Stimulated activated CD4-positive, alpha-beta T cell treated with anti-CD3 and anti-CD28 coated beads, Interleukin-1b, Interleukin-23, amount 100 ng/mL, for 1 hour (primary cell): ENCODE measurements at places on chromosomes 7 and 10.

GRCh38 chr7:37174460-37174859, 274.2 kb downstream of the ELMO1 start:
- no peak for DNase-seq

- no peak for DNase-seq
These were observed 51.6 kb downstream of the TES start for GRCh38 chr7:116261904-116262303.

DNA sequence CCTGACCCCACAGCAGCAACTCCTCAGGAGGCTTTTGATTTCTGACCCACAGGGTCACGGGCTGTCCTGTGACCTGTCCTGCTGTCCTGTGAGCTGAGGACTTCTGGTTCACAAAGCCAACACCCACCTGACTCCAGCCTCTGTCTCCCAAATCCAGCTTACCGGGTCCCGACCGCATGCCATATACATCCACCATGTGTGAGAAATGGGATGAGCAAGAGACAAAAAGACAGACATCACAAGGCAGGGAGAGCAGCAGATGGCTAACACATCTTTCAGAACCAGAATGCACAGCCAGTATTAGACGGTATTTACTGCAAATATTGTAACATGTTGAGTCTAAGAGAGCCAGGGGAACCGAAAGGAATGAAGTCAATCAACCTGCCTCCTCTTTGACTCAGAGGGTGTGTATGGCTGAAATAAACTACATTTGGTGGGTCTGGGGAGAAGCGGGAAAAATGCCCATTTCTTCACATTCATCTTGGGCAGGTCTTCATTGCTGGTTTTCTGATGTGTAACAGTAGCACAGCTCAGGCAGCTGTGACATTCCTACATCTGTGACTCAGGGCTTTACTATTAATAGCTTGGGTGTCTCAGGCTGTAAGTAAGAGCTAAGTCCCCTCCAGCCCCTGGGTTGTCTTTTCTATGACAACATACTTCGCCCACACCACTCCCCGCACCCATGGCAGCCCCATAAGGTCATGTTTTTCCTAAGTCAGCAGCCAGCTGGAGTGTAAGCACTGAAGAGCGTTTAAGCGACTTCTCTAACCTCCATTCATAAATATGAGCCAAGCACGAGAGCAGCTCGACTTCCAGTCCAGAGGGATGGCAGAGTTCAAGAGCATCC, 25.0 kb downstream of the ABLIM1 start:
- DNase-seq, result no peak

DNA sequence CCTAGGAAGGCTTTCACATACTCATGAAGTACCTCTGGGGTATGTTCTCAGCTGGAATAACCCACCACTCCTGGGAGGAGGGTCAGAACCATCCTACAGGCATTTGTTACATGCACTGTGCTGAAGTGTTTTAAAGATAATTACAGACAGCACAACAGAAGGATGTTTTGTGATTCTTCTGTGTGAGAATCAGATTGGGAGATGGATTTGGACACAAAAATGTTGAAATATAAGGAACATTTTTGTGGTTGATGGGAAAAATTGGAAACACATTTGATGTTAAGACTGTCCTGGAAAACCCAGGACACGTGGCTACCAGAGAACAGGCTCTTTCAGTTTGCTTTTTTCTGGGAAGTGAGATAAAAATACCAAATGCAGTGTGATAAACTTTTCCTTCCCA, 61.4 kb downstream of the BICC1 start:
- DNase-seq, result no peak

DNA sequence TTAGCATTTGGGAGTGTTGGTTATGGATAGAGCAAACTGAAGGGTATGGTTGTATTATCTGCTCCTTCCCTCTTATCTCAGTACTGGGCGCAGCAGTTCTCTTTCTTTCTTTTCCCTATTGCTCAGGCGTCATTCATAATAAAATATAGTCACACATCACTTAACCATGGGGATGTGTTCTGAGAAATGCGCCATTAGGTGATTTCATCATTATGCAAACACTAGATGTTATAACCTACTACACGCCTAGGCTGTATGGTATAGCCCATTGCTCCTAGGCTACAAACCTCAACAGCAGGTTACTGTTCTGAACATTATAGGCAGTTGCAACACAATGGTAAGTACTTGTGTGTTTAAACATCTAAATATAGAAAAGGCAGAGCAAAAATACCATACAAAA, 401.7 kb downstream of the EXOC4 start:
- no peak for DNase-seq
